ENCODE measurements at places on chromosomes 1 and 21.
A peak's percentile ranks its signal among the peaks of the same experiment; 100 is the strongest.

DNA sequence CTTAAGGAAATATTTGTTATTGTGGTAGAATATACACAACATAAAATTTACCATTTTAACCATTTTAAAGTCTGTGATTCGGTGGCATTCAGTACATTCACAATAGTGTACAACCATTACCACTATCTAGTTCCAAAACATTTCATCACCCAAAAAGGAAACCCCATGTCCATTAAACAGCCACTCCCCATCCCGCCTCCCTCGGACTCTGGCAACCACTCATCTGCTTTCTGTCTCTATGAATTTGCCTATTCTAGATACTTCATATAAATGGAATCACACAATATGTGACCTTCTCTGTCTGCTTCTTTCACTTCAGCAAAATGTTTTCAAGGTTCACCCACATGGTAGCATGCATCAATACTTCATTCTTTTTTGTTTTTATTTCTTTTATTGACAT lies 51.3 kb downstream of the PTP4A2 start:
- no peak for DNase-seq

GRCh38 chr1:24379733-24380315 lies 33.8 kb downstream of the STPG1 start:
- no peak for DNase-seq

DNA sequence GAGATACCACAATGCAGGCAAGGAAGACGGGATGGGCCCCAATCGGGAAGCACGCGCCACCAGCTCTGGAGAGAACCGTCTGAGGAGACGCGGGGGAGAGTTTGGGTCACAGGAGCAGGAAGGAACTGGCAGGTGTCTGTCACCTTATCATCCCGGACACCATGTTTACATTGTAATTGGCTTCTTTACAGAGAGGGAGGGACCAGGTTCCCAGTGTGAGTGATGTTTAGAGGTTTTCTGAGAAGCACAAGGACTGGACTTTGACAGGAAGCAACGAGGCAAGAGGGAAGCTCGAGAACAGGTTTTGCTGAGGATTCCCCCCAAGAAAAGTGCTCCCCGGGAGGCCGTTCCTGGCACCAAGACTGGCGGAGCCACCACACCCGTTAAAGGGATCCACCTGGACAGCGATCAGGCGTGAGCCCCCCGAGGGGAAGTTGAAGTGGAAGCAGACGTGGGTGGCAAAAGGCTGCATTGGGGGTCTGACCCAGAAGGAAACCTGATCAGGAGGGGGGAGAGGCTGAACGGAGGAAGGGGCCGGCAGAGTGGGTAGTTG lies 957 bp downstream of the EPS15 start:
- peak; percentile 4 for DNase-seq

- DNase-seq = no peak
These were observed 39.6 kb upstream of the KDM4A start for GRCh38 chr1:43610339-43610738.

GRCh38 chr1:30034105-30034626 lies 689.2 kb downstream of the MATN1 start:
- DNase-seq = no peak

DNA sequence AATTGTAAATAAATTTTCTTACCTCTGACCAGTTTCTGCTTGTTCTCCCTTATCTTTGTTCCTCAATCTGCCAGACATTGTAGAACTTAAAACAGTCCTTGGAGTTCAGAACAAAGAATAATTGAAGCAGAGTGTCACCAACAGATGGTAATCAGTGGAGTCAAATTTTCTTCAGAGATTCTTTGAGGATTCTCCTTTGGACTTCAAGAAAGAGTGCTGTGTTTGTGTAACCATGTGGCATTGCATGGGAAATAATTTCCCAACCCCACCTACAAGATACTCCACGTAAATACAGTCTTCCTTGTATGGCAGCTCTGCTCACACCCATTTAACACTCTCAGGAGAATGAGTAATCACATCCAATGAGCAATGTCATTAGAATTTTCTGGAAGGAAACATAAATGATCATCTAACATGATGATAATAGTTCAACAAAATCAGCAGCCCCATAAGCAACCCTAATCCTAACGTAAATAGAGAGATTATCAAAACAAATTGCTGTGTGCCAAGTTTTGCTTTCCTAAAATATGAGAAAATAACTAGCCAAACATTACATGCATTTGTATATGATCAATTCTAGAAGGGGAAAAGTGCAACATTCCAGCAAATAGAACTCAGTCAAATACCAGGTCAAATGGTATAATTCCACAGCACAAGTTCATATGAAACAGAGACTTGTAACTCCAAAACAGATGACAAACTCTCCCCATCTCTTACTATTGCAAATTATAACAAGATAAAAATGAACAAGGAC lies 6.9 kb upstream of the DENND1B start:
- DNase-seq = no peak

- DNase-seq = no peak
These were observed 10.4 kb upstream of the TMEM240 start for GRCh38 chr1:1550591-1551432.

GRCh38 chr1:75922698-75923097 lies 9.5 kb downstream of the ASB17 start:
- no peak for DNase-seq

DNA sequence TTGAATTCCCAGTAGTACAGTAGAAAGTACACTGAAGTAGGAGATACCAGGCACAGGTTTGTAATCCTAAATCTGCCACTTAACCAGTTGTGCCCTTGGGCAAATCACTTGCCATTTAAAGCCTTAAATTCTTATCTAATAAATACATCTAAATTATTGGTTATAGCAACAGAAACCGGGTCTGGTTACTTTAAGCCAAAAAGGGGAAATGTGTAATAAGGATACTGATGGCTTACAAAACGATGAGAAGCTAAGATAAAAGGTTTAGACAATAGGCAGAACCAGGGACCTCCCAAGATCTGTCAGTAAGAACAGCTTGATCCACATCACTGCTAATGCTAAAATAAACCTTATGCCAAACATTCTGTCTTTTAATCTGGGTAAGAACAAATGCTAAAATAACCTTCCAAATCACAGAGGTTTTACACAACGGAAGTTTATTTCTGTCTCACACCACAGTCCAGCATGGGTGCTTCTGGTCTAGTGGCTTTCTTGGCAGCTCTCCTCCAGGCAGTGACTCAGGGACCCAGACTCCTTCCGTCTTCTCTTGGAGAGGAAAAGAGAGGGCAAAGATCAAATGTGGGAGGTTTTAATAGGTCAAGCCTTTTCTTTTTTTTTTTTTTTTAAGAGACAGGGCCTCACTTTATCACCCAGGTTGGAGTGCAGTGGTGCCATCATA lies 16.5 kb upstream of the ZMYM1 start:
- DNase-seq = no peak

DNA sequence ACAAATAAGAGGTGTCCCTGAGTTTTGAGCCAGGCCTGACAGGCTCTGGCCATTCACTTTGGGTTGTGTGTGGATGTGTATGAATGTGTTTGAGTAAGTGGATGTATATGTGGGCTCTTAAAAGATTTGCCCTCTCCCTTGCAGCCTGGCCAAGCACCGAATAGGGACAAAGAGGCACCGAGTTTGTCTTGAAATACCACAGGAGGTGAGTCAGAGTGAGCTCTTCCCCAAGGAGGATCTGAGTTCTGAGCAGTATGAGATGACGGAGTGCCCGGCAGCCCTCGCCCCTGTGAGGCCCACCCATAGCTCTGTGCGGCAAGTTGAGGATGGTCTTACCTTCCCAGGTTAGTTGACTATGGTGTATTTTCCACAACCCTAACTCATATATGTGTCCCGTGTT lies 19.0 kb downstream of the KDM4A start:
- DNase-seq = no peak

DNA sequence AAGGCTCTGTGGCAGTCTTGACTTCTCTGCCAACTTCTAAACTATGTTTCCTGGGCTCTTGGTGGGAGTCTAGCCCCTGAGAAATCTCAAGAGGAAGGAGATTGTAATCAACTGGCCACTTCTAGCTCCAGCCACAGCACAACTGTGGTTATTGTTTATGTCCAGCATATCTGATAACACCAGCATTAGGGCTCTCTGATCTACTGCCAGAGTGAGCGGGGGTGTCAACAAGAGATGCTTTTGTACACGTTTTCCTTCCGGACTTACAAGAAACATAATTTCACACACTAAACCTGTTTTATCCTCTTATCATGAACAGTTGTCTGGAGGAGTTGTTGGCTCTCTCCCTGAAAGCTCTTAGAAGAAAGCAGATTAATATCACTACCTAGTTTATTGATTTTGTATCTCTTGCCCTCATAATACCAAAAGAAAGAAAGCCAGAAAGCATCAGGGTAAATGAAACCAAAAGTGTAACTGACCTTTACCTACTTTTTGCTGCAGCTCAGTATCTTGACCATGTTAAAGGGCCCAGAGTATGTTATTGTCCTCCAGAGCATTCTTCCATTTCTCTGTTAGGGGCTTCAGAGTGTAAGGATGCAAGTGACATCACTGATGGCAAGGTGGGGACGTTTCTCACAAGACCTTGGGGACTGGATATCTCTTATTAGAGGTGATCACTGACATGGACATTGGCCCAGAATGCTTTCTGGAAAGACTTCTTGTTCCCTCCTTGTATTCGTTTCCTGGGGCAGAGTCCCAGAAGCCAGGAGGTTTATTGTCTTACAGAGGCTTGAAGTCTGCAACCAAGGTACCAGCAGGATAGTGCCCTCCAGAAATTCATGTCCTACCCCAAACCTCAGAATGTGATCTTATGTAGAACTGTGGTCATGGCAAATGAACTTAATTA lies 9.6 kb upstream of the SH2D1B start:
- no peak for DNase-seq

DNA sequence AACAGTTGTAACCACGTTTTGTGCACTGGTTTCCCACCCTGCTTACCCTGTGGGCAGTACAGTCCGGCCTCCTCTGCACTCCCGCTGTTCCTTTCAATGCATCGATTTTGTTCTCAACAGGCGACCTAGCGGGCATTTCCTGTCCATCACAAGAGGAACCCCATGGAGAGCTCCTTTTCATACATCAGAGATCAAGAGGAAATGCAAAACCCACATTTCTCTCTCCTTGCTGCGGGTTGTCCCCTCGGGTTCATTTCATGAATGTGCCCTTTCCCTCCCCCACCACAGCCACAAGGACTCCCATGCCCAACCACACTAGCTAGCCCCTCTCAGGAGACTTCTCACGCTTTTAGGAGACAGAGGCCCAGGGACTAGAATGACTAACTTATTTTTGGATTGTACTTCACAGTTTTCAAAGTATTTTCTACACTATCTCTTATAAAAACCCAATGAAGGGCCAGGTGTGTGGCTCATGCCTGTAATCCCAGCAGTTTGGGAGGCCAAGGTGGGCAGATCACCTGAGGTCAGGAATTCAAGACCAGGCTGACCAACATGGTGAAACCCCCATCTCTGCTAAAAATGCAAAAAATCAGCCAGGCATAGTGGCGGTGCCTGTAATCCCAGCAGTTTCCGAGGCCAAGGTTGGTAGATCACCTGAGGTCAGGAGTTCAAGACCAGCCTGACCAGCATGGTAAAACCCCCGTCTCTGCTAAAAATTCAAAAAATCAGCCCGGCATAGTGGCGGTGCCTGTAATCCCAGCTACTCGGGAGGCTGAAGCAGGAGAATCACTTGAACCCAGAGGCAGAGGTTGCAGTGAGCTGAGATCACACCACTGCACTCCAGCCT lies 18.4 kb downstream of the ATP1A4 start:
- DNase-seq = no peak

GRCh38 chr1:36350659-36351226 lies 27.3 kb upstream of the EVA1B start:
- DNase-seq = no peak

DNA sequence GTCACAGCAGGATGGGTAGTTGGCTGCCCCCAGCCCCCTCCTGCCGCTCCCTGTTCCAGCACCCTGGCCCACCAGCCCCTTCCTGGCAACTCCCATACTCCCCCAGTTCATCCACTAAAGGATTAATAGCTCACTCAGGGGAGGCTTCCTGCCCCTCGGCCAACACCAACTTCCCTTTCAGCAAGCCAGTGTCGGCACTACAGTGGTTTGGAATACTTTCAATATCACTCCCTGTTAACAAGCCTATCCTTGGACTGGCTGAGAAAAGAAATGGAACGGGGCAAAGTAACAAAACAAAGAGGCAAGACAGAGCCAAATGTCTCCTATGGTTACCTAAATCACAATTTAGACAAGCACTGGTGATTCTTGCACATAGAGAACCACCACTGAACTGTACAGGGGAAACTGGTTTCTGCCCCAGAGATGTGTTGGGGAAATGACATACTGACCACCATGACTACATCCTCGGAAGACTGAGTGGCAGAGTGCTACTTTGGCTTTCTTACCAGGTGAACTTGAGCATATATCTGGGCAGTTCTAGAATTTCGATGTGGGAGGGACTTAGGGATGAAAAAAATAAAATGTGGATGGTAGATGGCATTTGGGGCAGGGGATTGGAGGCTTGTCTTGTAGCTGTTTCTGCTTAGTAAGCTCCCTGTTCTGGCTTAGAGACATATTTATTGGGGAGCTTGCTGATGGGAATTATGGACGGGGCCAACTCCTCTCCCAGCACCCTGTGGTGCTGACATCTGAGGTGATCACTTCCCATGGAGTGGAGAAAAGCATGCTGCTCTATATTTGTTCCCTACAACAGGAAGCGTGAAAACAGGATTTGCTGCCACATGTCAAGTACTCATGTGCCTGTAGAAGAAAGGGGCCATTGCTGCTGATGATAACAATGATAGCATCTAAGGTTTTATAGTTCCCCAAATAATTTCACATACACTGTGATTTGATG lies 7.1 kb upstream of the CAPN2 start:
- no peak for DNase-seq

- peak; percentile 10 for DNase-seq
These were observed 930 bp downstream of the CDC14A start for GRCh38 chr1:100353071-100353801.

GRCh38 chr21:39004634-39005501 lies 178.4 kb downstream of the PSMG1 start:
- no peak for DNase-seq

GRCh38 chr1:233738850-233739249 lies 124.9 kb downstream of the KCNK1 start:
- no peak for DNase-seq

DNA sequence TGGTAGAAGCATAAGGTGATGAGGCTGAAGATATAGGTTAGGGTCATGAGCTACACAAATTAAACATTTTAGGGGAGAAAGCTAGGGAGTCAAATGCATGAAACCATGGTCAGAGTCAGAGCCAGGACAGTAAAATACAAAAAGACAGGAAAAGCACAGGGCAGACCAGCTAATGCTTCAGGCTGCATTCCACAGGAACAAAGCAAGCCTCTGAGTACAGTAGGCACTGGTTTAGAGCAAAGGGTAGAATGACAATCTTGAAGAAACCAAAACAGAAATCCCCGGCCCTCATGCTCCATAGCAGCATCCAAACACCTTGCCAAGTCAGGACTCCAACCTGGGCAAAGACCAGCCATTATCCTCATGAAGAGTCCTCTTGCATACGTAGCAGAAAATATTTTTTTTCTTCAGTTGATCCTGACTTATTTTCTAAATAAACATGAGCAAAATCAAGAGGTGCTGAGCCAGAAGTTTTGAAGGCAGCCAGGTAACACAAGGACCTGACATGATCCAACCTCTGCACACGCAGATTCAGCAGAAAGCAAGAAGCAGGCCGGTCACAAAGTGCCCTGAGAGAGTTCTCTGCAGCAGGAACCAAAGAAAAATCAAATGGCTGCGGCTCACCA lies 273.1 kb downstream of the TTLL7 start:
- DNase-seq = no peak
